ENCODE measurements at places on chromosomes 2 and 18.

DNA sequence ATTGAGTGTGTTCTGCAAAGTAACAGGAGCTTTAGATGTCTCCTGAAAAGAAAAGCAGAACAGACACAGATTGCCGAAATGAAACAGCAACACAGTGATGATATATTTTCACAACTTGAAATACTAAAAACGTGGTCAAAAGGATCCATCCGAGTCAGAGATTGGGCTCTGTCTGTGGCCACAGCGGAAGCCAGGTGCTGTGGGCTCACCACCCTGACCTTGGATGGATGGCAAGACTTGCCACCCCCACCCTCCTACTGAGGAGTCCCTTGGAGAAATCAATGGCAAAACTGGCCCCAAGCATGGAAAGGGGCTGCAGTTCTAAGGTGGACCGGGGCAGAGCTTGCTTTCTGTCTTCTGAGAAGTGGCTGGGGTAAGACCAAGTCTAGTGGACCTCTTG lies 31.4 kb upstream of the ACKR3 start:
- no peak for DNase-seq

DNA sequence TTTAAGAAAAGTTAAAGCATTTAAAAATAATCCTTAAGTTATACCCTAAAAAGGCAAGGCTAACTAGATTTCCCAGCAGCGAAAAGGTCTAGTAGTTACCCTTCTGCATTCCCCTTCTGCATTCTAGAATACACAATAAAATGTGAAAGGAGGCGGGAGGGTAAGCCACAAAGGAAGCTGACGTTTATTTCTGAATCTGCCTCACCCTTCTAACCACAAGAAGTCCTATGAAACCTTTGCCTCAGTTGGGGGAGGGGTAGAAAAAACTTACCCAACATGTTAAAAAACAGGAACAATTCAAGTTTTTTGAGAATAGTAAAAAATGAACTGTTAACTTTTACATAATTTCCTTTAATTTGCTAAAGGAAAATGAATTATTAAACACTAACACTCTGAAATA lies 11.3 kb downstream of the STK17B start:
- DNase-seq = no peak

DNA sequence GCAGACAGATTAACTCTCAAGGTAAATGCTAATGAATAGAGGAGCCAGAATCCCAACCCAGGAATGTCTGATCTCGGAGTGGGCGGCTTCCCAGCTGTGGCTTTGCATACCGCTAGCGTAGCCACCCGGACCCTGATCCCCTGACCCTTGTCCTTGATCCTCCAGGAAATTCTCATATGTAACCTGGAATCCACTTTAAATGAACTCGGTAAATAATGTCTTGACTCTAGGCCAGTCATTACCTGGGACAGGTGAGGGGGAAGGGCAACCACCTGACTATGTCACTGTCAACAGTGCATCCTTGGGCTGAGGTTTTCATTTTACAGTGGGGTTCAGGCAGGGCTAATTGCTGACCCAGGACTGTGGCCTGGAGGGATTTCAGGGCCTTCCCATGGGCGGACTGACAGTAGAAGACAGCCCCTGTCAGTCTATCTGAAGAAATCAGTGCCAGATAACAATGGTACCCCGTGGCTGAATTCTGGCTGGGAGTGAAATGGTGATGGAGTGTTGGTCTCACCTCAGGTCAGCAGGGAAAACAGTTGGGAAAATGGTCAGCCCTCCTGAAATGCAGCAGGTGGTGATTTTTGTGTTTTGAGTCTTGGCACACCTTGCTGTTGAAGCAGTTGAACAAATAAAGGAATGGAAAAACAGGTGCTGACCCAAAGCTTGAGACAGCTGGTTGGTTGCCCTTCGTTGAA lies 9.6 kb downstream of the ACKR3 start:
- no peak for DNase-seq

DNA sequence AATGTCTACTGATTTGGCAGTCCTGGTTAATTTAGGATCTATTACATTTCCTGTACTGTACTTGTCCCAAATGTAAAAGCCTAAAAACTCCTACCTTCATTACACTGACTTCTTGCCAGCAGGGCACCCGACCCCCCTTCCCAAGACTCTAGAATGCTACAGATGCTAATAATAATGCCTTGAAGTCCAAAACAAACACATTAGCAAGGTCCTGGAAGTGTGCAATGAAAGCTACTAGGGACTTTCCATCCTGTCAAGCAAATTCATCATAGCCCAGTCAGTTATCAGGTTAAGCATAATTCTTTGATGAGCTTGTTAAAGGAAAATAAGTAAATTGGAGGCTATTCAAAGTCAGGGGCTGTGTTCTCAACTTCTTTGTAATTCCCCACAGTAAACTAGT lies 115.3 kb upstream of the RBBP8 start:
- no peak for DNase-seq

Measured in left hindlimb (tissue), 1 donor.